ENCODE measurements at places on chromosomes 13 and 19.

- DNase-seq = no peak
Measured at GRCh38 chr13:31042049-31042448, 109.6 kb downstream of the TEX26 start.

- DNase-seq = no peak
Measured at GRCh38 chr19:3580156-3580934, 4.9 kb upstream of the GIPC3 start.

- no peak for DNase-seq
Measured at GRCh38 chr13:40453351-40454021, 213.0 kb downstream of the FOXO1 start.

GRCh38 chr19:3499738-3500428 is 591 bp downstream of the DOHH start:
- DNase-seq = no peak

GRCh38 chr19:35439921-35440320 is 8.1 kb upstream of the FFAR2 start:
- DNase-seq = no peak

DNA sequence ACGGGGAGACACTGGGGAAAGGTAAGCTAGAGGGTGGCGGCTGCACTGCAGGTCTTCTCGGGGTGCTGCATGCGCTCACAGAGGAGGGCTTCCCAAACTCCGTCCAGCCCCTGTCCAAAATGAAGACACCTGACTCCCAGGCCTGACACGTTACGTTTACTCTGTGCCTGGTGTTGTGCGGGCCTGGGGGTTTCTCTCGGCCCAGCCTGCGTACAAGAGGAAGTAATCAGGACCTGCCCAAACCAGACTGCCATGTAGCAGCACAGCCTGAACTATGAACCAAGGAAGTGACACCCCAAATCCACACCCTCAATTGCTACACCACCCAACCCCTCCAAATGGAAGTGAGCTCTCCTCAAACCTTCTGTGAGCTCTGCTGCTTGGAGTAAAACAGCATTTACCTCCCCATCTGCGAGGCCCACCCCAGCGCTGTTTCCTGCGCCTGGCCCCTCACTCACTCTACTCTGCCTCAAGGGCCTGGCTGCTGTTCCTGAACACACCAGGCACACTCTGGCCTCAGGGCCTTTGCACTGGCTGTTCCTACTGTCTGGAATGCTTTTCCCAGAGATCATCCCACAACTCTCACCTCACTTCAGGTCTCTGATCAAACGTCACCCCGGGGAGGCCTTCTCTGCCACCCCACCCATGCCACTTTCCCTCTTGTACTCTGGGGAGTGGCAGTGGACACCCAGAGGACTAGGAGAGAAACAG is 3.0 kb downstream of the HSPBP1 start:
- DNase-seq = no peak

- DNase-seq = no peak
Measured at GRCh38 chr13:73809561-73809960, 324.6 kb downstream of the KLF12 start.

- no peak for DNase-seq
Measured at GRCh38 chr19:2087621-2088100, 8.5 kb downstream of the MOB3A start.

All from cortex of kidney (tissue), 1 donor.